Stimulated activated CD8-positive, alpha-beta memory T cell treated with anti-CD3 and anti-CD28 coated beads, Interleukin-7, amount 100 ng/mL, for 4 hours (primary cell): ENCODE measurements at places on chromosomes 3 and 15.

DNA sequence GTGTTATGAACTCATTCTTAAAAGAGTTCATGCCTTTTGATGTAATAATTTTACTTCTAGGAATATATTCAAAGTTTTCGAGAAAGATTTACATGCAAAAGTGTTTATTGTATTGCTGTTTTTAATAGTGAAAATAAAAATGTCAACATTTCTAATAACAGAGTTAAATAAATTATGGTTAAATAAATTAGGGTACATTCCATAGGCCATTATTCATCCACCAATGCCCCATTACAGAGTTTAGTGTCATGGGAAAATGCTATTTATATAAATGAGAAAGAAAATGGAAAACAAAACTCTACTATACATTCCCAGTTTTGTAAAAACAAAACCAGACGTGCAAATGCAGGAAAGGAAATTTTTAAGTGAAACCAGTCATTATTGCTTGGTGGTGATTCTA, 538.1 kb upstream of the TBL1XR1 start:
- DNase-seq, result no peak

DNA sequence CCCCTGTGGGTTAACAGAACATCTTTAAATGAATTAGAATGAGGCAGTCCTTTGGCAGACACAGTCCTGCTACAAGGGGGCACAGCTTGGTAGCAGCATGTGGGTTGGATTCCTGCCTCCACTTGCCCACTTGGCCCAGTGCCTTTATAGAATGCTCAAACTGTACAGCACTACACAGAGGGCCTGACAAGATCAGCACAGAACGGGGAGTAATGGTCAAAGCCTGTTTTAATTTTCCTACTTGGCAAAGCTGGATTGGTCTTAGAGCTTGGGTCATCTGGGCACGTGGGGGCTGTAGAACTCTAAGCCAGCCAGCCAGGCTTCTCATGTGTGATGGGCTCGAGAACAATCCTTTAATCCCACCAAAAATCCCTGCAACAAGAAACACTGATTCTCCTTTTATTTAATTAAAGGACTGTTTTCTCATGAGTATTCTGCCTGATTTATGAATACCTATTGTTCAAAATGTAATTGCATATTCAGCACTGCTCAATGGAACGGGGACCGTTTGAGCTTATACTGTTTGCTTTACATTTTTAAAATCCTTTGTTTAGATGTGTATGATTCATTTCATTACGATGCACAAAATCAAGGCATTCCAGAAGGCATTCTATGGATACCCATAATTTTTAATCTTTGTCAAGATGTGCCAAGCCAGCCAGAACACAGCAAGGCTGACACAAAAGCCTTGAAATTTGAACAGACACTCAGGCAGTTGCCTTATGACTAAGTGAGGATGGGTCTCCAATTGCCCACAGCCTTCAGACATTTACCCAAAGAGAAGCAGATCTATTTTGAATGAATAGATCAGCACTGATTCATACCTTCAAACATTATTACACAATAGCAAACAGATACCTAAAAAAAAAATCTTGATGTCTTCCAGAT, 249.3 kb upstream of the TGFBR2 start:
- DNase-seq, result no peak

GRCh38 chr3:32021155-32021554, 39.6 kb downstream of the ZNF860 start:
- DNase-seq, result no peak

- no peak for DNase-seq
Observed at GRCh38 chr3:105970283-105970682, 101.5 kb upstream of the CBLB start.

DNA sequence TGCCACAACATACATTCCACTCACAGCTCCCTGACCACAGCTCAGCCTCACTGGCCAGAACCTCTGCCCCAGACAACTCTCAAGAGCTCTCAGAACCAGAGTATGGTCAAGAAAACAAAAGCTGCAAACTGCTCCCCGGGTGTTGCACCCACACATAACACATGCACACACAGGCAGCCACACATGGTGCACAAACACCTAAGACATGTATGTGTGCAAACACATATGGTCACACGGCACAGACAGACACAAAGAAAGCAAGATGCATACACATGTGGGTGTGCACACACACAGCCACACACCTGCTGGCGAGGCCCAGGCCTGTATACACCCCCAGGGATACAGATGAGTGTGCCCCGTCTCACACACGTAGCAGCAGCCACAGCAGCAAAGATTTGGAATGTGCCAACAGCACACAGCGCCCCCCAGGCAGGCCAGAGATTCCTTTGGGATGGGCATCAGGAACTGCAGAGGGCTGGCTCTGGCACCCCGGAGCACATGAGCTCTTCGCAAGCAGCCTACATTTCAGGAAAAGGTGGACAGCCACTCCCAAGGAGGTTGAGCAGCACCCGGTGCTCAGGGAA, 6.6 kb downstream of the KLF15 start:
- no peak for DNase-seq

DNA sequence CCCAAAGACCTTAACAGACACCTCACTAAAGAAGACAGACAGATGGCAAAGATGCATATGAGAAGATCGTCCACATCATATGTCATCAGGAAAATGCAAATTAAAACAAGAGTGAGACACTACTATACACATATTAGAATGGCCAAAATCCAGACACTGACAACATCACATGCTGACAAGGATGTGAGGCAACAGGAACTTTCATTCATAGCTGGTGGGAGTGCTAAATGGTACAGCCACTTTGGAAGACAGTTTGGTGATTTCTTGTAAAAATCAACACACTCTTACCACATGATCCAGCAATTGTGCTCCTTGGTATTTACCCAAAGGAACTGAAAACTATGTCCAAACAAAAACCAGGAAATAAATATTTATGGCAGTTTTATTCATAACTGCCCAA, 17.6 kb downstream of the CHDH start:
- no peak for DNase-seq

GRCh38 chr15:100696452-100696851, 94.1 kb downstream of the ASB7 start:
- DNase-seq, result no peak

DNA sequence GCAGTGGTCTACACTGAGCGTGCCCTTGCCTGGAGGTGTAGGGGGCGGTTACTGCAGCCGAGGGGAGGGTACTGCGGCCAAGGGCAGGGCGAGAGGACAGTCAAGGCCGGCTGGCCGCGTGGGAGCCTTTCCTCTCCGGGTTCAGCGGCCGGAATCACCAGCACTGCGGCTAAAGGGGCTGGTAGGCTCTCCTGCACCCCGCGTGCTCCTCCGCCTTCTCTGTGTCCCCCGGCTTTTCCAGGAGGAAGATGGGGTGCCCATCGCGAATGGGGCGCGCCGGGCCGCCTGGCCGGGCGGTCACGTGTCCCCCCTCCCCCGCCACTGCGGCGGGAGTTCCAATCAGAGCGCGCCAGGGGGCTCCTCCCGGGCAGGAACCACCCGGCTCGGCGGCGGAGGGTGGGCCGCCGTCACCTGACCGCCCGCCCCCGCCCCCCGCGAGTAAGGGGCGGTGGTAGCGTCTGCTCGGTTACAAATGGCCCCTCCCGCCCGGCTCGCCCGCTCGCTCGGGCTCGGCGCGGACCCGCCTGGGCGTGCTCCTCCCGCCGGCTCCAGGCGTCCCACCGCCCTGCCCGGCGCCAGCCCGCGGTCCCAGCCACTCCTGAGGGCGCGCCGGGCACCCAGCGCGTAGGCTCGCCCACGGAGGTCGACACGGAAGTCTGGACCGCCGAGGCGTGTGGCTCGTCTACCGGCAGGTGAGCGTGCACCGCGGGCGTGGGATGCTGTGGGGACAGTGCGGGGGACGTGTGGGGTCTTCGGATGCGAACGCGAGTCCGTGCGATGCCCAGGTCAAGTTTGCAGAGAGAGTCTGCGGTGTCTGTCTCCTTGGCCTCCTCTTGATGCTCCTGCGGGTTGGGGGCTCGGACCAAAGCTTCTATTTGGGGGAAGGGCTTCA, 242.6 kb upstream of the TOPAZ1 start:
- no peak for DNase-seq

- no peak for DNase-seq
Observed at GRCh38 chr3:11159421-11159904, 5.2 kb downstream of the HRH1 start.

- no peak for DNase-seq
Observed at GRCh38 chr3:116579840-116580239, 129.7 kb upstream of the TUSC7 start.

- no peak for DNase-seq
Observed at GRCh38 chr15:31551323-31551722, 224.7 kb downstream of the KLF13 start.

- peak; percentile 80 for DNase-seq
Observed at GRCh38 chr15:40769274-40770146, at the start of gene C15orf62. TSS of gene C15orf62 (plus strand) at chr15:40769980. CDS start at chr15:40770496, 516 bp downstream.

- no peak for DNase-seq
Observed at GRCh38 chr3:31729573-31729972, 196.8 kb downstream of the STT3B start.

- no peak for DNase-seq
Observed at GRCh38 chr3:25292595-25292994, 135.5 kb upstream of the RARB start.
